Ovary (tissue), 10 donors: ENCODE measurements at places on chromosomes 7 and 10. TPM values are rescaled to one million over a fixed set of nuclear protein-coding genes. Genes with fewer than 3 reads are reported as not detected.

SH2D4B gene
- not detected for polyA plus RNA-seq

TET1 gene
- 1.4 TPM for polyA plus RNA-seq

NPTX2 gene
- 12.5 TPM for polyA plus RNA-seq

ARMC3 gene
- not detected for polyA plus RNA-seq

NFKB2 gene
- polyA plus RNA-seq = 16.3 TPM

NPY4R gene
- not detected for polyA plus RNA-seq

DNA sequence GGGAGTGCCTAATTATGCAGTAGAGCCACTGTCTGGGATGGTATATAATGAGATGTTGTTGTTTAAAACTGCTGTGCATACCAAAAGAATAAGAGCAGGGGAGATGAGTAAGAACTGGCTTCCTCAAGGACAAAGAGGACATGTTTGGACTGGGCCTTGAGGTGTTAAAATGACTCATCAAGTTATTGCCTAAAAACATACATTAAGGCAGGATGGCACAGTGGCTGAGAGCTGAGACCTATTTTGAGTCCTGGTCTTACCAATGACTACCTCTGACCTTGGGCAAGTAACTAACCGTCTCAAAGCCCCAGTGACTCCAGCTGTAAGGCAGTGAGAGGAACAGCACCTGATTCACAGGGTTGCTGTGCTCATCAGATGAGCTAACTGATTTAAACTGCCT is 71.1 kb downstream of the CFAP58 start:
- H3K4me1 ChIP-seq = no peaks in the 10 kb centered on the region
- H3K27me3 ChIP-seq = no peaks in the 10 kb centered on the region
- H3K27ac ChIP-seq = no peak overlapping the region
- no peak for DNase-seq

DNA sequence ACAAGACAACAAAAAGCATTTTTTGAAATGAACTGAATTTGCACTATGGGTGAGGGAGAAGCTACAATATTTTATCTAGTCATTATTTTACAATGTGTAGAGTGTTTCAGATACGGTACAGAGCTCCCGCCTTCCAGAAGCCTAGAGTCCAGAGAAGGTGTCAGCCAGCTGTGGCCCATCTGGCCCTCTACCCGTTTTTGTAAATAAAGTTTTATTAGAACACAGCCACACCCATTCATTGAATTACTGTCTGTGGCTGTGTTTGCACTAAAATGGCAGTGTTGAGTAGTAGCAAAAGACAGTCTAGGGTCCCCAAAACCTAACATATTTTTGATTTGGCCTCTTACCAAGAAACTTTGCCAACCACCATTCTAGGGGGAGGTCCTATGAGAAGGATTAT is 162.0 kb downstream of the JCAD start:
- peaks cover 2% of the 10 kb centered on the region for H3K4me1 ChIP-seq
- H3K27me3 ChIP-seq = no peaks in the 10 kb centered on the region
- DNase-seq = no peak
- H3K27ac ChIP-seq = no peak overlapping the region
- H3K4me3 ChIP-seq = no peak overlapping the region

DNA sequence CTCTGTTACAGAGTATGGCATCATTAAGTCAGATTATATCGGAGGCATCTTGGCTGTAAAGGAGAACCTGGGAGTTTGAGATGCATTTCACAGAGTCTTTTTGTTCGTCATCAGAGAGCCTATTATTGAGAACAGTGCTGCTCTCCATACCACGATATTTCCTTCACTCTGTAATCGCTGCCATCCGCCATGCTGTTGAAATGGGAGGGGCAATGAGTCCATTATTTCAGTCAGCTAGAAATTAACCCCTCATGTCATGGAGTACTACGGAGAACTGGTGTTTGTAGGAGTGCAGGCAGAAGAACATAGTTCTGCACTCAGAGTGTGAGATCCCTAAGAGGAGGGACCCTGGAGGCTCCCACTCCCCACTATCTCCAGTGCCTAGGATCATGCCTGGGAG is 59.2 kb downstream of the SLC16A12 start:
- H3K36me3 ChIP-seq = no peaks in the 10 kb centered on the region
- H3K27ac ChIP-seq = peak overlapping the region; percentile 35
- no peaks in the 10 kb centered on the region for H3K27me3 ChIP-seq

DNA sequence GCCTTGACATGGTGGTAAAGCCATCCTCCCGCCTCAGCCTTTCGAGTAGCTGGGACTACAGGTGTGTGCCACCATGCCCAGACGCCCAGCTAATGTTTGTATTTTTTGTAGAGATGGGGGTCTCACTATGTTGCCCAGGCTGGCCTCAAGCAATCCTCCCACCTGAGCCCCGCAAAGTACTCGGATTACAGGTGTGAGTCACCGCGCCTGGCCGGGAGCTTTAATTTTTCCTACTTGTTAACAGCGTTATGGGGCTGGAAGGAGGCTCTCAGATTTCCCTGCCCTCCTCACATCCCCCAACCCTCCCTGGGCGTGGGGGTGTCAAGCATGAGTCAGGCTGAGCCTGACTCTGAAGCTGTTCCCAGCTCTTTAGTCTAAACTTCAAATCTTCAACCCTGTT is 8.3 kb downstream of the ALKBH4 start:
- no peaks in the 10 kb centered on the region for H3K4me1 ChIP-seq
- no peaks in the 10 kb centered on the region for H3K27me3 ChIP-seq
- H3K27ac ChIP-seq = no peak overlapping the region
- no peaks in the 10 kb centered on the region for H3K36me3 ChIP-seq
- DNase-seq = no peak

- no peaks in the 10 kb centered on the region for H3K27me3 ChIP-seq
- H3K36me3 ChIP-seq = no peaks in the 10 kb centered on the region
- H3K27ac ChIP-seq = no peak overlapping the region
- H3K4me1 ChIP-seq = peaks cover 1% of the 10 kb centered on the region
- DNase-seq = no peak
These were observed 95.7 kb upstream of the EEPD1 start for GRCh38 chr7:36057323-36057722.

- no peaks in the 10 kb centered on the region for H3K36me3 ChIP-seq
- no peaks in the 10 kb centered on the region for H3K27me3 ChIP-seq
- no peak overlapping the region for H3K27ac ChIP-seq
- no peak for DNase-seq
- no peak overlapping the region for H3K4me3 ChIP-seq
These were observed 134.3 kb downstream of the CUX1 start for GRCh38 chr7:101951757-101952156.

- no peak overlapping the region for H3K4me3 ChIP-seq
- no peaks in the 10 kb centered on the region for H3K36me3 ChIP-seq
- no peak overlapping the region for H3K27ac ChIP-seq
- no peaks in the 10 kb centered on the region for H3K4me1 ChIP-seq
- H3K27me3 ChIP-seq = no peaks in the 10 kb centered on the region
These were observed 186.2 kb downstream of the ELFN1 start for GRCh38 chr7:1856161-1856887.

- peak overlapping the region; percentile 98 for H3K4me3 ChIP-seq
- peaks cover 15% of the 10 kb centered on the region for H3K4me1 ChIP-seq
- H3K27ac ChIP-seq = peak overlapping the region; percentile 88
- H3K36me3 ChIP-seq = no peaks in the 10 kb centered on the region
- DNase-seq = no peak
These were observed 663 bp downstream of the HERPUD2 start for GRCh38 chr7:35694161-35694783.

DNA sequence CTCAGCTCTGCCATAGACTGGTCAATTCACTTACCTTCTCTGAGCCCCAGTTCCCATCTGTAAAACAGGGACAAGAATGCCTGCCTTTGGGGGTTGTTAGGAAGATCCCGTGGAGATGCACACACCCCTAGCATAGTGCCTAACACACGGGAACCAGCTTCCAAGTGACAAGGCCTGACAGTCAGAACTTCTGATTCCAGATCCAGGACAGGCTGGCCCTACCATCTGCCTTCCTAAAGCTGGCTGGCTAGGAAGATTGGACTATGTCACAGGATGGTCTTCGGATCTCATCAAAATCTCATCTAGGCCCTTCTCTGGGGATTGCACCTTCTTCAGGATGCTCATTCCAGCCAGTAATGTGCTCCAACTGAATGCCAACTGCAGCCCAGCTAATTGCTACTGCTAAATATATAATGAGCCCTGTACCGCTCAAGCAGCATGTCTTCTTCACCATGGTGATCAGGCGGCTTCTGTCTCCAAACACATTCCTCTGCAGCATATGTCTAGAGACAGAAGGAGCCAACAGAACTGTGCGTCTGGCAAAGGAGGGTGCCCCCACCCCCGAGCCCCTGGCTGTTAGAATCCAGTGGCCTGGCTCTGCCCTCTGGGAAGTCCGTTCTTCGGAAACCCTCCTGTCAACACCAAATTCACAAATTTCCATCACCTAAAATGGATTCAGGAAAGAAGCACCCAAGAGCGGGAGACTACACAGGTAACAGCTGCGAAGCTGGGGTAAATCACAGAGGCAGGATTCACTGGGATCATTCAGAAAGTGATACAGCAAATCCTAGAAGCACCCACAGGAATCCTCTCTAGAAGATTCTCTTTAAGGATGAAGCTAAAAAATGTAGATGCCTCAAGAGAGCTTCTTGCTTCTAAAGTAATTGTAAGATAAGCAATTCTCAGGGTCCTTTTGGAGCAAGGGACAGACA is 142.1 kb upstream of the EEPD1 start:
- DNase-seq = no peak
- no peaks in the 10 kb centered on the region for H3K36me3 ChIP-seq
- H3K4me3 ChIP-seq = no peak overlapping the region
- H3K27me3 ChIP-seq = no peaks in the 10 kb centered on the region
- no peak overlapping the region for H3K27ac ChIP-seq

GRCh38 chr7:25863005-25863728 is 288.8 kb upstream of the NFE2L3 start:
- no peak for DNase-seq
- H3K4me1 ChIP-seq = peaks cover 2% of the 10 kb centered on the region
- H3K27me3 ChIP-seq = peaks cover 14% of the 10 kb centered on the region
- H3K36me3 ChIP-seq = no peaks in the 10 kb centered on the region
- no peak overlapping the region for H3K4me3 ChIP-seq
- H3K27ac ChIP-seq = no peak overlapping the region

DNA sequence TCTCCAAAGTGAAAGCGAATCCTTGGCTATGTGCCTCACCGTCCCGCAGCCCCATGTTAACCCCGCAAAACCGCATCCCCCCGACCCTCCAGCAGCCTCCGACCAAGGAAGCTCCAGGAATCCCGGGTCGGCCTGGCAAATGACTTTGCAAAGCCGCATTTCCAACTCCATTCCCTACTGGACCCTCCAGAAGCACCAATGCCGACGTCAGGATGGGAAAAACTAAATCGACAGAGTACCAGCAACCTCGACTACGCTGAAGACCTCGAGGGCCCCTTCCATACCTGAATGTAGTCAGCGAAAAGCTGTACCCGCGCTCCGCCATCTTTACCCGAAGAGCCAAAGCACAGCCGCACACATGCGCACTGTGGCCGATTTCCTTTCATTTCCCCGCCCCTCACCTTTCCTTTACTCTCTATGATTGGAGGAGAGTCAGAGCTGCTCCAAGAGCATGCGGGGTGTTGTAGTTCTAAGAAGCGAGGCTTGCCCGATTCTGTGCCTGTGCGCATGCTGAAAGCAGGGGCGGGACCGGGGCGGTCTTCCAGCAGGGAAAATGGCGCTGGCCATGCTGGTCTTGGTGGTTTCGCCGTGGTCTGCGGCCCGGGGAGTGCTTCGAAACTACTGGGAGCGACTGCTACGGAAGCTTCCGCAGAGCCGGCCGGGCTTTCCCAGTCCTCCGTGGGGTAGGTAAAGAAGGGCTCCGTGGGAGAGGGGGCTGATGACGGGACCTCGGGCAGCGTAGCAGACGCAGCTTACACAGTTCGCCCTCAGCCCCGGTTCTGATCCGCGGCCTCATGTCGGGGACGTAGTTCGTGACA is at the start of the genes MRPL32 and PSMA2:
MRPL32 (plus strand) TSS at position 543 of the 818 bp plus-strand sequence; CDS start at position 554, 11 bp downstream.
PSMA2 (minus strand) TSS at position 341 of the 818 bp plus-strand sequence; CDS start at position 325, 16 bp downstream.
- no peaks in the 10 kb centered on the region for H3K36me3 ChIP-seq
- H3K4me3 ChIP-seq = peak within 1 kb of the TSS; percentile 77
- no peaks in the 10 kb centered on the region for H3K27me3 ChIP-seq
- peak; percentile 95 for DNase-seq

GRCh38 chr7:110317541-110318265 is 773.2 kb upstream of the LRRN3 start:
- H3K36me3 ChIP-seq = no peaks in the 10 kb centered on the region
- no peak overlapping the region for H3K27ac ChIP-seq
- no peaks in the 10 kb centered on the region for H3K27me3 ChIP-seq
- no peaks in the 10 kb centered on the region for H3K4me1 ChIP-seq
- H3K4me3 ChIP-seq = no peak overlapping the region

DNA sequence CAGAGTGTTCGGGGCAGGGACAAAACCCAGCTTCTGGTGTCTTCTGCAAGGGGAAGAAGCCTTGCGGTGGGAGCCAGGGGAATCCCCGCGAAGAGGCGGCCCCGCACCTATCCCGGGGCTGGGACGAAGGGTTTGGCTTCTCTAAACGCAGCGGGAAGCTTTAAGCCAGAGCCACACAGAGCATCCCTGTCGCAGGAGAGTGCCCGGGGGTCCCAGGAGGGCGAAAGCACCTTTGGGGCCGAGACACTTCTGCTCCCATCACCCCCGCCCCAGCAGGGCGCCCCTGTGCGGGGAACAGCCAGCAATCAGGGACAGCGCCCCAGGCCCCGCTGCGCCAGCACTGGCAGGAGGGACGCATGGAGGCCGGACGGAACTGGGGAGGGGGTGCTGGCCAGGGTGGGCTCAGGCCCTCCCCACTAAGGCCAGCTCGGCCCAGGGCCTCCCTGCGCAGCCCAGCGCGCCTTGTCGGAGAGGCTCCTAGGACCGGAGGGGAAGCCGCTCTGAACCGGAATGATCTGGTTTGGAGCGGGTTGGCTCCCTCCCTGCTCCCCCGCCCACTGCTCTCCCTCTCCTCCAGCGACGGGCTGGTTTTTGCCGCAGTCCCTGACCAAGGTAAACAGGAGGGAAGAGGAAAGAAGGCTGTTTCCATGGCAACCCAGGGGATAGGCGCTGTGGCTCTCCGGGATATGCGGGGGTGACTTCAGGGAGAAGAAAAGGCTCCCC is 63.9 kb downstream of the TMEM209 start:
- H3K27ac ChIP-seq = peak overlapping the region; percentile 94
- DNase-seq = peak; percentile 87
- H3K27me3 ChIP-seq = no peaks in the 10 kb centered on the region
- H3K4me3 ChIP-seq = peak overlapping the region; percentile 70

DNA sequence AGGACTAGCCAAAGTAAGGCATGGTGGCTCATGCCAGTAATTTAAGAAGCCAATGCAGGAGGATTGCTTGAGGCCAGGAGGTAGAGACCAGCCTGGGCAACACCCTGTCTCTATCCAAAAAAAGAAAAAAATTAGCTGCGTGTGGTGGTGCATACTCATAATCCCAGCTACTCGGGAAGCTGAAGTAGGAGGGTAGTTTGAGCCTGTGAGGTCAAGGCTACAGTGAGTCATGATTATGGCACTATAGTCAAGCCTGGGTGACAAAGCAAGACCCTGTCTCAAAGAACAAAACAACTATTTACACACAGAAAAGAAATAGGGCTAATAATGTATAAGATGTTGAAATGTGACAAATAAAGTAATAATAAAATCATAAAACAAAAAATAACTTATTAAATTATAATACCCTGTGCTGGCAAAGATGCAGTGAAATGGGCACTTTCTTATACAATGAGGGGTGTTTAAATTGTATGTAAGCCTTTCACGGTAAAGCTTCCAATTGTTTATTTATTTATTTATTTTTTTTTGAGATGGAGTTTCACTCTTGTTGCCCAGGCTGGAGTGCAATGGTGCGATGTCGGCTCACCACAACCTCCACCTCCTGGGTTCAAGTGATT is 175.2 kb downstream of the TPST1 start:
- DNase-seq = no peak
- no peaks in the 10 kb centered on the region for H3K36me3 ChIP-seq
- H3K27ac ChIP-seq = no peak overlapping the region
- no peaks in the 10 kb centered on the region for H3K27me3 ChIP-seq
- no peaks in the 10 kb centered on the region for H3K4me1 ChIP-seq
